ENCODE measurements at places on chromosomes 5 and 9.

GRCh38 chr9:126429190-126429589, 102.6 kb downstream of the MVB12B start:
- DNase-seq = peak; percentile 93

GRCh38 chr5:149288436-149288835, 16.8 kb downstream of the AFAP1L1 start:
- no peak for DNase-seq

DNA sequence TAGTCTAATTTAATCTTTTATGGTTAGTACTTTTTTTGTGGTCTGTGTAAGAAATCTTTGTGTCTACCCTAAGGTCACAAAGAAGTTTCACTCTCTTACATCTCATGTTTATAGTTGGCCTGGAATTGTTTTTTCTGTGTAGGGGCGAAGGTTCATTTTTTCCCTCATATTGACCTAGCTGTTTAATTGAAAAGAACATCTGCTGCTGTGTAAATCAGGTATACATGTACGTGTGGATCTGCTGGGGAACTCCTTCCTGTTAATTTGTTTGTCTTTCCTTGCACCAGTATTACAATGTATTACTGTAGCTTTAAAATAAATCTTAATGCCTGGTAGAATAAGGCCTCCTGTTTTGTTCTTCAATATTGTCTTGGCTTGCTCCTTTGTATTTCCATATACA, 37.8 kb downstream of the EXOSC2 start:
- peak; percentile 93 for DNase-seq

GRCh38 chr5:154196281-154196680, 5.7 kb downstream of the GALNT10 start:
- DNase-seq = no peak

DNA sequence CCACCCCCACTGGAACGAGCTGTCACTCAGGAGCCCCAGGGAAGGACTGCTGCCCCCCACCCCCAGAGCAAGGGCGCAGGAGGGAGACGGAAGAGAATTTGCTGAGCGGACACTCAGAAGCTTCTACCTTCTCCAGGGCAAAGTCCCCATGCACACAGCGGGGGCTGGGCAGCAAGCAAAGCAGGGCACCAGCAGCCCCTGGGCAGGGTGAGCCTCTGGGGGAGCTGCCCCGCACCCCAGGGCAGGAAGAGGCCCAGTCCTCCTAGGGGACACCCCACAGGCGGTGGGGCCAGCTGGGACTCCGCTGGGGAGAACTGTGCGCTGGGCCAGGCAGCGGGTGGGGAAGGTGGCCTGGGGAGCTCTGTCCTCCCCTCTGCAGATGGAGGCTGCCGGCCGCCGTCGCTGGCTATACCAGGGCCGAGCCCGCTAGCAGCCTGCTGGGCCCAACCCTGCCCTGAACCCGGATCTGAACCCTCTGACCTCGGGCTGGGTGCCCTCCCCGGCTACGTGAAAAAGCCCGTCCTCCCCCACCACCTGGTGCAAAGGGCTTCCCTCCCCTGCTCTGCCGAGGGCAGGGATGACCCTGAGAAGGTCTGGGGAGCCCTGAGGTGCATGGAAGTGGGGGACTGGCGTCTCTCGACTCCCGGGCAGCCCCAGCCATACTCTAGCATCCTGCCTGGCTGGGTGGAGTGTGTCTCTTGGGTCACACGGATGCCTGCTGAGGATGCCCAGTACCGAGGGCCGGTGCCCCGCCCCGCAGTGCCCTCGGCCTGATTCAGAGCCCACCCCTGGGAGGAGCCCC, 597 bp upstream of the SLC34A3 start:
- DNase-seq = no peak

- no peak for DNase-seq
These were observed 4.0 kb downstream of the ANKRD55 start for GRCh38 chr5:56229111-56229510.

GRCh38 chr5:161378701-161379100, 167.8 kb downstream of the GABRB2 start:
- DNase-seq = peak; percentile 88

GRCh38 chr5:173907686-173908371, 19.7 kb downstream of the CPEB4 start:
- DNase-seq = no peak

GRCh38 chr5:27308153-27308552, 269.8 kb upstream of the CDH9 start:
- no peak for DNase-seq

- no peak for DNase-seq
These were observed 167.3 kb upstream of the MOCS2 start for GRCh38 chr5:53276825-53277224.

DNA sequence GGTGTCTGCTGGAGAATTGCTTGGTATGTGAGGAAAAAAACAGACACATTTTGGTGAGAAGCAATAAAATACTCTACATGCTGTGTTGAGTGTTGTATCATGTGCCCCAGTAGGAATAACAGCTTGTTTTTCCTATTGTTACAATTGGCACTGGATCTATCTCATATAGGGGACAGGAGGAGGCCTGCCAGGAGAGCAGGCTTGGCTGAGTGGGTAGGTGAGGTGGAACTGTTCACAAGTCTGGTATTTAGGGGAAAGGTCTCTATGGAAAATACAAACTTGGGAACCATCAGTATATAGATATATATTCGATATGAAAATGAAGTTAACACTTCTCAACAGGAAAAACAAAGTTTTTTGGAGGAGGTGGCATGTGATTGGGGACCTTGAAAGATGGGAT, 9.5 kb upstream of the SH3TC2 start:
- no peak for DNase-seq

- DNase-seq = no peak
These were observed 457.0 kb upstream of the ZNF462 start for GRCh38 chr9:106405871-106406435.

DNA sequence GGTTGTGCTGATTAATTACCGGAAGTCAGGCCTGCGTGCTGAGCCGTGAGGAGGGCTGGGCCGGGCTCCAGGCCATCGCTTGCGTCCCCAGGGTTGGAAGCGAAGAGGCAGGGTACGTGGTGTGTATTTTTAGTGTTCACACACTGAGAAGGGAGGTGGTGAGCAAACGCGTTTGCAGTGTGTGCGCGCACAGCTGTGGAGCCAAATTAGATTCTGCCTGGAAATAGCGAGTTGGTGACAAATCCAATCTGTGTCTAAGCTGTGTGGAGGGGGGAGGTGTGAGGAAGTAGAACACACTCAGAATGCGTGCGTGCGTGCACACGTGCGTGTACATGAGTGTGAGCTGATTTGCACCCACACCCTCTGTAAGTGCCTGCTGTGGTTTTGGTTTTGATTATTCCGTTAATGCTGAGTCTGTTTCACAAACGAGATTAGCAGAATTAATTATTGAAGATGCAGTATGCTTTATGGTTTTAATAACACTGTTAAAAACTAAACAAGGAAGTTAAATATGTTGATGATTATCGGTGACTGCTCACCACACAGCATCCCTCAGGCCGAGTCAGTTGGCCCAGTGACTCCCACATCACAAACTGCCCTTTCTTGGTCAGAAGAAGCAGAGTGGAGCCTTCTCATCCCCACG, 111.8 kb upstream of the FCN2 start:
- DNase-seq = no peak

- no peak for DNase-seq
These were observed 39.3 kb upstream of the SLC27A6 start for GRCh38 chr5:128925973-128926372.

- no peak for DNase-seq
These were observed 13.6 kb downstream of the PTPDC1 start for GRCh38 chr9:94097788-94098414.

- DNase-seq = no peak
These were observed 47.7 kb downstream of the SH3RF2 start for GRCh38 chr5:145984072-145984471.

DNA sequence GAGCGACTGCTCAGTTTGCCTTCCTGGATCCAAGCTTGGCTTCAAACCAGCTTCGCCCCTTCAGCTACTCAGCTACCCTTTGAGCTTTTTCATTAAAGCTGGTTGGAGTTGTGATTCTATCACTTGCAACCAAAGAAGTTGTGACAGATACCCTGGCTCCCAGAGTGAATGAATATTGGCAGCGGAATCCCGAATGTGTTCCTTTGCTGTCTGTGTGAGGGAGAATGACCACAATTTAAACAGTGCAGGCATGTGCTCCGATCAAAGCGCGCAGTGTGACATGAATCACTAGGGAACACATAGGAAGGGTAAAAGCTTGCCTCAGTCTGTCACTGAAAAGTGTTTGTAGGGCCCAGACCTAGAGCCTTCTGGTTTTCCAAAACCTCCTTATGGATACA, 6.6 kb upstream of the AFAP1L1 start:
- no peak for DNase-seq

GRCh38 chr5:159509002-159509660, 178.8 kb upstream of the IL12B start:
- no peak for DNase-seq

GRCh38 chr9:77843076-77843870, 188.3 kb downstream of the GNAQ start:
- no peak for DNase-seq

DNA sequence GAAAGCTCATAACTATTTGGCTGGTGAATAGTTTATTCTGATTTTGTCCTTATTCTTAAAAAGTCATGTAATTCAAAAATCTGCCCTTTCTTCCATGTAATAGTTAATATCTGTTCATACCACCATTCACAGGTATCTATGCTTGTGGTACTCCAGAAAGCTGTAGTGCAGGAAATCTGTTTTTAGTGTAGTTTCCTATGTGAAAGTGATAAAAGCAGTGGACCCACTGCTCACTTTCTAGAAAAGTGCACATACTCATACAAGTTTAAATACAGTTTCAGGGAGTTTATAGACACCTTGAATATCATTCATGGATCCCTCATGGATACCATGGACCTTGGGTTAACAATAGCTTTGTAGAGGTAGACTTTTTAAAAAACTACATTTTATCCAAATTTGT, 20.2 kb downstream of the PBX3 start:
- DNase-seq = no peak

- peak; percentile 86 for DNase-seq
These were observed 599.3 kb upstream of the TLE4 start for GRCh38 chr9:78972303-78972999.

GRCh38 chr5:3701694-3702093, 106.1 kb downstream of the IRX1 start:
- DNase-seq = no peak

DNA sequence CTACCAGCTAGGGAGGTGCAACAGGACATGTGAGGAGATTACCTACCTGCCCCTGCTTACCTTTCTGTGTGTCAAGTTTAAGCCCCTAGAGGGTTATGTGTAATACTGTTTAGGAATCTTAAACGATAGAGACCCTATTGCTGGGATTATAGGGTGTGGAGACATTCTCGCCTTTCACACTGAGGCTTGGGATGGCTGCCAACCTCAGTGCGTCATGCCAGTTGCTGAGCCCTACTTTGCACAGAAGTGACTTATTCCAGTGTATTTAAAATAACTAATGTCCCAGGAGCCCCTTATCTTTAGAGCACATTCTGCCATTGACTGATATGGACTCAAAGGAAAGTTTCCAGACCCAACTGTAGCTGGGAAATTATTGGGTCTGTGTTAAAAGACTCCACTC, 76.6 kb upstream of the XPA start:
- no peak for DNase-seq

DNA sequence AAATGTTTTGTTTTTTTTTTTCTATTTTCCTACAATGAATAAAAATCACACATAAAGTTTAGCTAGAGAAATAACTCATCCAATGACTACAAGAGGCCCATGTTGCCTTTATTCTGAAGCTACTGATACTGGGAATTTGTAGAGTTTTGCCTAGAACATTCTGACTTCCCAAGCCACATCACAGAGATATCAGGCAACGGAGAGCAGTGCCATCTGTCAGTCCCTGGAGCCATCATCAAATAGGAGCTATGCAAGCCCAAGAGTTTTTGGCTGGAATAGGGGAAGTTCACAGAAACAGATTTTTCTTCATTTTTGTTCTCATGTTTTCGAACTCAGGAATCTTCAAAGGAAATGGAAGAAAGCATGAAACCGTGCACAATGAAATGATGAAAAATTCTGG, 896.6 kb downstream of the TLE1 start:
- no peak for DNase-seq

GRCh38 chr5:18805376-18805775, 1171.1 kb downstream of the TAF11L14 start:
- DNase-seq = no peak

- DNase-seq = peak; percentile 54
These were observed at the start of gene C1QTNF2 for GRCh38 chr5:160369990-160370712. TSS of gene C1QTNF2 (minus strand) at chr5:160370626. CDS start at chr5:160355011, 15,615 bp downstream.

DNA sequence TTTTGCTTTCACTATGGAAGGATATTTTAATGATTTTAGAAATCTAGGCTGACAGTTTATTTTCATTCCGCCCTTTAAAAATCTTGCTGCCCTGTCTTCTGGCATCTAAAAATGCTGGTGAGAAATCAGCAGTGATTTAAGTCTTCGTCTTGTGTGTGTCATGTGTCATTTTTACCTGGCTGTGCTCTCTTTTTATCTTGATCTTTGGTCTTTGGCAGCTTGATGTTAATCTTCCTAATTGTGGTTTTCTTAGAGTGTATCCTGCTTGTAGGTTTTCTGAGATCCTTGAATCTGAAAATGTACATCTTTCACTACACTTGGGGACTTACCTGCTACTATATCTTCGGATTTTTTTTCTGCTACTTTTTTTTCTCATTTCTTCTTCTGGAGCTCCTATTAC, 11.9 kb upstream of the LPCAT1 start:
- DNase-seq = no peak

DNA sequence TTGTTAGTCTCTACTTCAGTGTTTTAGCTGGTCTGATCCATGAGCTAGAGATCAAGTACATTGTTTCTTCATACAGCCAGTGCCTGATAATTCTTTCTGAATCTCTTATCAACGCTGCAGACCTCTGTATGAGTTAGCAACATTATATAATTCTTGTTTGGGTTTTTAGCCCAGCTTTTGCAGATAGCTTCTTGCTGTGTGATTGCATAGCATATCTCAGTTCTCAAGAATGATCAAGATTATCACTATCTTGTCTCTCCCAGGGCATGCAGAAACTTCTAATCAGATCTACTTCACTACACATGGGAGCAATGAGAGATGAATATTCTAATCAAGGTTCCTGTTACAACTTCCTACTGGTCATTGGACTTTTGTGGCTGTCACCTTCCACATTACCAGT, 158.3 kb downstream of the FAM174A start:
- DNase-seq = no peak

- DNase-seq = no peak
These were observed 22.0 kb downstream of the ALDH1A1 start for GRCh38 chr9:72930828-72931227.

DNA sequence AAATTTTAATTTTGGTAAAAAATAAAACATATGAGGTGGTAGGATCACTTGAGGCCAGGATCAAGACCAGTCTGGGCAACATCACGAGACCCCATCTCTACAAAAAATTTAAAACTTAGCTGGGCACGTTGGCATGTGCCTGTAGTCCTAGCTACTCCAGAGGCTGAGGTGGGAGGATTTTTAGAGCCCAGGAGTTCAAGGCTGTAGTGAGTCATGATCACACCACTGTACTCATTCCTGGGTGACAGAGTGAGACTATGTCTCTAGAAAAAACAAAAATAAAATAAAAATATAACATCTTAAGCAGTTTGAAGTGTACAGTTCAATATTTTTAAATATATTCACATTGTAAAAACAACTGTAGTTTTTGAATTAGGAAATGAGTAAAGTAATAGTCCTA, 108.3 kb downstream of the SMIM15 start:
- DNase-seq = no peak

DNA sequence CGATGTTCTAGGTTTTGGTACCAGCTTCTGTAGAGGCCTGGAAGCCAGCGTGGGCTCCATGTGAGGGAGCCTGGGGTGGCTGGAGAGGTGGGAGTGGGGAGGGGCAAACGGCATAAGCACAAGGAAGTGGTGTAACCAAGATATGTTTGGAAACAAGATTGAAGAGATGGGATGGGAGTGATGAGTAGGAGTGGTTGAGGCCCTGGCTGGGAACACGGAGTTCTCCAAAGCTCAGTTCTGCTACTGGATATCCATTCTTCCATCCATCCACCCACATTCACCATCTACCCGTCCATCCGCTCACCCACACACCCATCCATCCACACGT, 12.2 kb downstream of the TSPAN17 start:
- DNase-seq = no peak
